Dermis lymphatic vessel endothelial cell (primary cell): ENCODE measurements at places on chromosomes 11 and 22. TPM values are rescaled to one million over a fixed set of nuclear protein-coding genes. Genes with fewer than 3 reads are reported as not detected.

CTSF gene
- 39.6 and 44.7 TPM in 2 replicates for total RNA-seq

TBRG1 gene
- 17.6 and 18.0 TPM in 2 replicates for total RNA-seq

MS4A12 gene
- not detected in 2 replicates for total RNA-seq

SYT13 gene
- 0.11 TPM in 1 of 2 replicates, not detected in the other for total RNA-seq

PLEKHB1 gene
- 0.22 and 0.52 TPM in 2 replicates for total RNA-seq
